ENCODE measurements at places on chromosomes 12 and 14.

- DNase-seq: no peak
These were observed 1.1 kb upstream of the CLEC2D start for GRCh38 chr12:9668161-9669018.

- peak; percentile 72 for DNase-seq
These were observed 33.7 kb upstream of the PPP1CC start for GRCh38 chr12:110776410-110776809.

- DNase-seq: peak; percentile 71
These were observed 107.7 kb downstream of the ARF6 start for GRCh38 chr14:50000380-50001150.

- DNase-seq: no peak
These were observed 15.7 kb upstream of the SLC6A12 start for GRCh38 chr12:229441-230191.

- no peak for DNase-seq
These were observed 46.2 kb upstream of the MED13L start for GRCh38 chr12:116323406-116324386.

- no peak for DNase-seq
These were observed 160.7 kb upstream of the CCND2 start for GRCh38 chr12:4112734-4113325.

GRCh38 chr14:50040401-50040775 is 76.0 kb downstream of the VCPKMT start:
- no peak for DNase-seq

GRCh38 chr12:31510034-31510433 is 80.9 kb downstream of the DENND5B start:
- DNase-seq: no peak

DNA sequence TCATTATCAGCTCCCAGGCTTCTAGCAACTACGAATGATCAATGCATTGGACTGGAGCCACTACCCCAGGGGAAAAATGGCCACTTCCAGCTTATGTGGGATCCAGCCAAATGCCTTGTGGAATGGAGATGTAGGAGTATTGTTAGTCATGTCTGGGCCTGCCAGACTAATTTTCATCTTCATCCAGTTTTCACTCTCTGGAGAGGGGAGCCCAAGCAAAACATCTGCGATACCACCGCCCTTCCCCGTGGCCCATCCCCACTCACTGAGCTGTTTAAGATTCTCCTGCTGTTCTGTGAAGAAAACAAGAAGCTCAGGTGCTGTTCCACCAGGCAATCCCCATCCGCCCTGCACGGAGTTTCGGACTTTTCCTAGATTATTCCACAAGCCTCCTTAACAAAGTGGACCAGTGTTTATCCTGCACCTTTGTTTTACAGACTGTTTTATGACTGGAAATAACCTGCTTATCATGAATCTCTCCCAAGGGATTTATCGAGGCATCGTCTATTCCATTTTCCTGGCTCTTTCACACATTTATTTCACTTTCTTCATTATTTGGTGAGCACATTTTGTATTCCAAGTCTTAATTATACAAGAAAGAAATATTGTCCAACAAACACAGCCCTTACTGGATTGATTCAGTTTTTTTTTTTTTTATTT is 35.5 kb upstream of the MAX start:
- no peak for DNase-seq

DNA sequence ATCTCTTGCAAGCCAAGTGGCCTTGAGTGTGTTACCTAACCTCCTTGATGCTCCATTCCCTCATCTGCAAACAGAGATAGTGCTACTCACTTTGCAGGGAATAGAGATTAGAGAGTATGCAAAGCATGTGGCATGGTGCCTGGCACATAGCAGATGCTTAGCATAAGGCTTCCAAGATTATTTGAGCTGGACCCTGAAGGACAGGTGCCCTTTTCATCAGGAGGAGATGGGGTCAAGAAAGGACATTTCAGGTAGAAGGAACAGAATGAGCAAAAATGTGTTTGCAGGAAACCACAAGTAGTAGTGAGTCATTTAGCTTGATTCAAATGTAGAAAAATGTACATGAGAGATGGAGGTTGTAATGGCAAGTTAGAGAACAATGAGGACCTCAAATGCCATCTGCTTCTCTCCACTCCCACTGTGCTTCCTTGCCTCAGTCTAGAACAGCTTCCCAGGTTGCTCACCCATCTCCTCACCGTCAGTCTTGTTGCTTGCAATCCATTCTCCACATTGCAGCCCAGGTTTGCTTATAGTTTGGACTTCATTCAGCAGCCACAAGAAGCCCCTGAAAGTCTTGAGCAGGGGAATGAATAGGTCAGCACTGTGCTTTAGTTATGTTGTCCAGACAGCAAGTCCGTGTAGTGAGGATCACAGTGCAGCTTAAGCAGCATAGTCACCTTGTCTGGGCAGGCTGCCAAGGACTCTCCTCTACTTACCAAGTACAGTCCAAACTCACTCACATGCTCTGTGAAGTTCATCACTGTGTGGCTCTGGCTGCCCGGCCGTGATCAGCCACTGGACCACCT is 536.3 kb upstream of the CCDC196 start:
- peak; percentile 23 for DNase-seq

GRCh38 chr14:95480109-95480886 is 36.2 kb downstream of the SYNE3 start:
- DNase-seq: no peak

DNA sequence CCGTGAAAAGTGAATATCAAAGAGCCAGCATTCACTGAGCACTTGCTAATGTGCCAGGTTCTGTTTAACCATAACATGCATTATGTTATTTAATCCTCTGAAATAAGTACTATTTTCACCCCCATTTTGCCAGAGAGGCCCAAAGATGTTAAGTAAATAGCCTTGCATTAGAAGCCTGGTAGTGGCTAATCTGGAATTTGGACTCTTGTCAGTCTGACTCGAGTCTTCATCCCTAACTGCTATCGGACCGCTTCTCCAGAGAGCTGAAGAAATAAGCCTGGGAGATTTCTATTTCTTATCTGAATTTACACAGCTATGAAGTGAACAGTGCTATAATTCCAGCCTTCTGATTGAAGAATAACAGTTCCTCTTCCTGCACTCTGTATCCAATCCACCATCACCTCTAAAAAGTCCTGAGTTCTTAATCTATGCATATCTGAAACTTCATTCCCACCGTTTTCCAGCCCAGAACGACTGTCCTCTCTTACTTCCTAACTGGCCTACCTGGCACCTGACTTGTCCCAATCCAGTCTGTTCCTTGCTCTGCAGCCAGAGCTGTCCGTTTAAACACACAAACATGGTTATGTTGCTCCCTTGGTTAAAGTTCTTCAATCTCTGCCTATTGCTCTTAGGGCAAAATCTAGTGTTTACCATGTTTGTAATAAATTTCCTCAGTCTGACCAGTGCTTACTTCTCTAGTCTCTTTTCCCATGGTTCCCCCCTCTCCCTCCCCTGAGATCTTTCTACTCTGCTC is 2.3 kb downstream of the POLR3B start:
- DNase-seq: no peak

DNA sequence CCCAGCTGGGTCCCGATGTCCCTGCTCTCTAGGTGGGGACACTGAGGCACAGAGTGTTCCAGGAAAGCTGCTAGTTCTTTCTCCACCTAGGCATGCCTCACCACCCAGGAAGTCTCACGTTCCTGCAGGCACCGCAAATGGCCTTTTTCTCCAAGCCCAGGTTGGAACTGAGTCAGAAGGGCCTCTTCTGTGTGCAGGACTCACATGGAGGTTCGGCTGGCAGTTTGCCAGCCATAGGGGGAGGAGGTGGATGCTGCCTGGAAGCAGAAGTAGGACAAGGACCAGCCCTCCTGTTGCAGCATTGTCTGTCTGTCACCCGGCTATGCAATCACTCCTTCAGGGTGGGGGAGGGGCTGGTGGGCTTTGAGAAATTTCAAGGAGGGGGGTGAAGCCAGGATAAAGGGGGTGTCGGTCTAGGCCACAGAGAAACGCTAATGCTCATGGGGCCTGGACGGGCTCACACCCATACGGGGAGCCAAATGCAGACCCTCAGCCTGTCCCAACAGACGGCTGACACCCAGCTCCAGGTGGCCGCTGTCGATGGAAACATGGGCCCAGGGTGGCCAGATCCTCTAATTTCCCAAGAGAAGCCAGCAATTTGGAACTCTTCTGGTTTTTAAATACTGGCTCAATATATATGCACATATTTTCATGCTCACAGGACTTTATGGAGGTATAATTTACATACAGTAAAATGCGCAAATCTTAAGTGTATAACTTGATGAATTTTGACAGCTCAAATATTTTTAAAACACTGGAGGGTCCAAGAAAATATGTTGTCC is 120.5 kb downstream of the PHETA1 start:
- no peak for DNase-seq

- no peak for DNase-seq
These were observed 37.8 kb downstream of the PAH start for GRCh38 chr12:102879144-102879763.

DNA sequence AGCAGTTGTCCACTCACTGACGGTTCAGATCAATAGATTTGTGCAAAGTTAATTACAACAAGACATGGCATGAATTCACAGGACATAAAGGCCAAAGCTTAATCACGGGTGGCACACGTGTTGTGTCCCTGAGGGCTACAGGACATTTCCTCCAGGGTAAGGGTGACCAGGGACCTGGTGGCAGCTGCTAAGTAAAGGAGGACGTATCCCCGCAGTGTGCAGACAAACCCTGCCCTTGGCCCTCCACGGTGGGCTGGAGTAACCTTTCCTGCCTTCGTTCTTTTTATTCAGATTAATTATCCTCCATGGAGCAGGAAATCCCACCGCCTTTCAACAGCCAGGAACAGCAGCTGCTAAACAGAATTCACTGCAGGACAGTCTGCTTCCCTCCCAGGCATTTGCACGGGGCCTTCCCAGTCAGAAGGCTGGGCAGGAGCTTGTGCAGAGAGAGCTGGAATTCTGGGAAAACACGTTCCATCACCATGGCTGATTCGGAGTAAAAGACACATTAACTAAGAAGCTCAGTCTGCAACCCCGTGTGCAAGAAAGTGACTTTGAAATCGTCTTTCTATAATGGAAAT is 289.9 kb upstream of the SFSWAP start:
- no peak for DNase-seq

GRCh38 chr14:103091041-103091882 is 3.3 kb upstream of the EXOC3L4 start:
- DNase-seq: peak; percentile 84

DNA sequence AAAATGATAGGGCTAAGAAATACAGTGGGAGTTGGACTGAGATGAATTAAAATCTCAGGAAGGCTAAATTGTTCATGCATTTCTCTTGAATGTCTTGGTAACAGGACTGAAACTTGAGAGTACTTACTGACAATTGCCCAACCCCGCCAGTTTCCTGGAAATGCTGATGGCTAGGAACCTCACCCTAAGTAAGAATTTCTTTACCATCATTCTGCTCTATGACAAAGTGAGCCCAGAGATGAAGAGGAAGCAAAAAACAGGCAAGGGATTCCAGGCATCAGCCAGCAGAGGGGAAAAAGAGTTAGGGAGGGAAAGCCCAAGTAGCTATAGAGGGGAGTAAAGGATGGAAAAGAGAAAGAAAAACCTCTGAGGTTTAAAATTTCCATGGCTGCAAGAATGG is 397.7 kb downstream of the MDGA2 start:
- no peak for DNase-seq

- DNase-seq: no peak
These were observed 158.4 kb upstream of the IGF1 start for GRCh38 chr12:102638777-102639176.

- DNase-seq: no peak
These were observed 16.7 kb downstream of the PLEK2 start for GRCh38 chr14:67395086-67395875.

DNA sequence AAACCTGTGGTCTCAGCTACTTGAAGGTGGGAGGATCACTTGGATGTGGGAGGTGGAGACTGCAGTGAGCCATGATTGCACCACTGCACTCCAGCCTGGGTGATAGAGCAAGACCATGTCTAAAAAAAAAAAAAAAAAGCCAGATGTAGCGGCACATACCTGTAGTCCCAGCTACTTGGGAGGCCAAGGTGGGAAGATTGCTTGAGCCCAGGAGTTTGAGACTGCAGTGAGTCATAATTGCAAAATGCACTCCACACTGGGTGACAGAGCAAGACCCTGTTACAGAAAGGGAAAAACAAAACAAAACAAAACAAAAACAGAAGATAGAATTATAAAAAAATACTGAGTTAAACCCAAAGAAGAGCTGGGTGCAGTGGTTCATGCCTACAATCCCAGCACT is 29.1 kb upstream of the APOF start:
- no peak for DNase-seq

GRCh38 chr12:42091769-42092168 is 52.9 kb downstream of the GXYLT1 start:
- DNase-seq: no peak

GRCh38 chr14:104979758-104980610 is 1.8 kb upstream of the AHNAK2 start:
- no peak for DNase-seq

- no peak for DNase-seq
These were observed 240.8 kb upstream of the LHX5 start for GRCh38 chr12:113712481-113712880.

GRCh38 chr14:84090837-84091236 is 1439.1 kb upstream of the FLRT2 start:
- no peak for DNase-seq

DNA sequence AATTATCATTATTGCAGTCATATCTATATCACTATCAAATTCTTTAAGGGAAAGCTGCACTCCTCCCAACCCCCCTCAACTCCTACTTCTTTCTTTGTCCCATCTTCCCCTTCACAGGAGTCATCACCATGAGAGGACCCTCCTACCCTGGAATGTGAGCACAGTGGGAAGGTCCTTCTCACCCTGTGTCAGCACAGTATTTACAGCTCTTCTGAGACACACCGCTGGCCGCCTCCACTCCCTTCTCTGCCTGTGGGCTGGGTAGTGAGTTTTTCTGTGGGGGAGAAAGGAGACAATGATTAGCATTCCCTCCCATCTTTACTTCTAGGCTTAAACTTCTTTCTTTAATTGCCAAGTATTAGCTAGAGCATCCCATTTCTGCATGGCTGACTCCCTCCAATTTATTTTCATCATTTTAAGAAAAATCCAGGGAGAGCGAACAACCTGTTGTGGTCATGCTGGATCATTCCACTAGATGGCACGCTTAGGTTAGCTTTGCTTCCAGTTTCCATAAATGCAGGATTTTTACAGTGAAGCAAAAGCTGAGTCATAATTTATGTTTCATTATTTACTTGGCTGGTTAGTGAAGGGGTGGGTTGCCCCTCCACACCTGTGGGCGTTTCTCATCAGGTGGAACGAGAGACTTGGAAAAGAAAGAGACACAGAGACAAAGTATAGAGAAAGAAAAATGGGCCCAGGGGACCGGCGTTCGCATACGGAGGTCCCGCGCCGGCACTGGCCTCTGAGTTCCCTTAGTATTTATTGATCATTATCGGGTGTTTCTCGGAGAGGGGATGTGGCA is 188.5 kb downstream of the ALX1 start:
- peak; percentile 17 for DNase-seq

GRCh38 chr12:89319122-89319521 is 33.2 kb downstream of the DUSP6 start:
- DNase-seq: no peak

DNA sequence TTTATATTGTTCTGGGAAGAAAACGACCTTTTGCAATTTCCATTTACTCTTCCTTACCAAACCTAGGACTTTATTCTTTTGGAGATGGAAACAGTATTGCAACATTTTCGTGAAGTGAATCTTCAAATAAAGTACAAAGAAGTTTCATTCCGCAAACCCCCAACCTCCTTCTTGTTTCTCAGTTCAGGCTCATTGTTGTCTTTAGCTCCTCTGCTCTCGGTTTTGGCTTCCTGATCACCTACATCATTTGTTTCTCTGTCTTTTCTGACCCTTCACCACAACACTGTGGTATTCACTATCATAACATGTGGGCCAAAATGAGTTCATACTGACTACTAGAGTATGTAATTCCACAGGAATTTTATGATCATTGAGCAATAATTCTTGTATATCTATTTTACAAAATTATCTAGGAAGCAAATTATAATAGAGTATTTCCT is 266.8 kb downstream of the ADAMTS20 start:
- DNase-seq: no peak

Data from activated naive CD4-positive, alpha-beta T cell treated with anti-CD3 and anti-CD28 coated beads, Interleukin-2, amount 50 U/mL, for 16 hours (primary cell).